Inflammatory macrophage treated with lipopolysaccharide for 1 hour (primary cell): ENCODE measurements at places on chromosomes 12 and 14.

GRCh38 chr14:100214770-100215083 is 24.2 kb upstream of the YY1 start:
- DNase-seq, result no peak

GRCh38 chr12:72075891-72076557 is 137.4 kb downstream of the TPH2 start:
- DNase-seq, result no peak

- no peak for DNase-seq
These were observed 17.5 kb upstream of the SLCO1B3 start for GRCh38 chr12:20792971-20793370.

GRCh38 chr12:119859241-119859640 is 17.9 kb downstream of the CIT start:
- no peak for DNase-seq

DNA sequence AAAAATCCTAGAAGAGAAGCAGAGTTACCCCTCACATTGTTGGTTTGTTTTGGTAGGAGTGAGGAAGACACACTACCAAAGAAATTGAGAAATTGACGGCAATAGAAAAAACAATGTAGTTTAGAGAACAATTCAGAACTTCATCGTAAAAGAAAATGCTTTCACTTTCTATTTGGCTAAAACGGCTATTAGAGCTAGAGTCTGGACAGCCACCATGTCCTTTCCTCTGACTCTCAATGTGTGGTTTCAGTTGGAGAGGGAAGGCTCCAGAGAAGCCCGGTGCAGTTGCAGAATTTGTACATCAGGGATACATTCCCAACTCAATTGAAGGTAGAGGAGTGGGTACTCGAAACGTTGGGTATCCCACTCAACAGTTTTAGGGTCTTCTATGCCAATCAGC is 535.3 kb downstream of the GALC start:
- no peak for DNase-seq

DNA sequence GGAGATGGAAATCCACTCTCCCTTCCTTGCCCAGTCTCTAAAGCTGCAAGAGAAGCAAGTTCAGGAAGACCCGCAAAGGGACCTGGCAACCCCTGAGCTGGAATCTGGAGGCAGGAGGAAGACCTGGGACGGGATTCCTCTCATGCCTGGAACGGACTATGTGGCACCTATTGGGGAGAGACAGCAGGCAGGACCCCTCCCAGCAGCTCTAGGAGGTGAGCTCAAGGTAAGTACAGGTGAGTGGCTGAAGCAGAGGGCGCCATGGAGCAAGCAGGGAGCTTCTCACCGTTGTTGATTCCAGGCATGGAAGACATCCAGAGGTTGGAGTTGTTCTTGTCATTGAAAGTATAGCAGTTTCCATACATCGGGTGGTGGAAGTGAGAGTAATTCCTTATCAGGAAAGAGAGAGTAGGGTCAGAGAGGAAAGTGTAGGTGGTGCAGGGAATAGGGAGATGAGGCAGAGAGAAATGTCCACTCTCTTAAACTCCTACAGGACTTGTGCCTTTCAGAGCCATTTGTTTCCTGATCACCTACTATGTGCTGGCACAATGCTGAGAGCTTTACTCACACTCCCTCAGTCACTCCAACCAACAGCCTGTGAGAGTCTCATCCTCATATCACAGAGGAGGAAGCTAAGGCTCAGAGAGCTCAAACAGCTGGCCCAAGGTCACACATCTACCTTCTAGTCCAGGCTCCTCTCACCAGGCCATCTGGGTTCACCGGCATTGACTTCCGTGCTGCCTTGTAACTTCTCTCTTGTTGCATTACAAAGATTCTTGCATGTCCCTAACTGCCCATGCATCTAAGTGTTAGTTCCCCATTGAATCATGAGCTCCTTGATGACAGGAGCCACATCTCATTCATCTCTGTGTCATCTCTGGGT is 13.9 kb upstream of the TNFRSF1A start:
- DNase-seq, result peak; percentile 74

- DNase-seq, result no peak
These were observed 105.1 kb downstream of the GCH1 start for GRCh38 chr14:54797556-54797955.
